Mucosa of descending colon (tissue), 3 donors: ENCODE measurements at places on chromosomes 2 and 18. TPM values are rescaled to one million over a fixed set of nuclear protein-coding genes. Genes with fewer than 3 reads are reported as not detected.

Gene GRB14
- total RNA-seq = 1.5 TPM

Gene E2F6
- total RNA-seq = 4.3 TPM

Gene CEBPZOS
- 34.2 TPM for total RNA-seq

Gene AQP4
- 0.10 TPM for total RNA-seq

Gene OTOF
- not detected for total RNA-seq

Gene ALPG
- 0.61 TPM for total RNA-seq

Gene RAB6C
- 0.35 TPM for total RNA-seq

Gene TBR1
- not detected for total RNA-seq

Gene UGT1A6
- 8.5 TPM for total RNA-seq

Gene PID1
- total RNA-seq = 49.3 TPM

Gene IL36RN
- not detected for total RNA-seq

Gene KIAA2012
- total RNA-seq = 0.14 TPM

Gene RESP18
- not detected for total RNA-seq

DNA sequence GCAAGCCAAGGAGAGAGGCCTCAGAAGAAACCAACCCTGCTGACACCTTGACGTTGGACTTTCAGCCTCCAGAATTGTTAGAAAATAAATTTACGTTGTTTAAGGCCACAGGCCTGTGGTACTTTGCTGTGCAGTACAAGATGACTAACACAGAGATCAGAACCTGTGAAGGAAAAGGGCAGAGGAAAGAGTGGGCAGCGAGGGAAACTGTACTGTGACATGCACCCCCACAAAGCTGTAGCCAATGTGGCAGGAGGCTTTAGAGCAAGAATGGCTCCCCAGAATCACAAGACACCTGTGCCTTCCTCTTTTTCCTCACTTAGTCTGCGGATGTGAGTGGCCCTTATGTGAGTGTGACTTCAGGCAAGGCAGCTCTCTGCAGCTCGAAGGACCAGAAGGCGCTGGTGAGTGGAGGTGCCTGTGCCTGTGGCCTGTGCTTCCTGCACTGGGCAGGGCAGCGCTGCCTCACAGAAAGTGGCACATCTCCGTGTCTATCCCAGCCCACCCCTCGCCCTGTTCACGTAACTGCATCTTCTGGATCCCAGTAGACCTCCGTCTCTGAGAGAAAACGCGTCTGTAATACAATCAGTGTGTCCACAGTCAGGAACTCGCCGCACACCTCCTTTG is 89.5 kb downstream of the MRPS9 start:
- DNase-seq = no peak

DNA sequence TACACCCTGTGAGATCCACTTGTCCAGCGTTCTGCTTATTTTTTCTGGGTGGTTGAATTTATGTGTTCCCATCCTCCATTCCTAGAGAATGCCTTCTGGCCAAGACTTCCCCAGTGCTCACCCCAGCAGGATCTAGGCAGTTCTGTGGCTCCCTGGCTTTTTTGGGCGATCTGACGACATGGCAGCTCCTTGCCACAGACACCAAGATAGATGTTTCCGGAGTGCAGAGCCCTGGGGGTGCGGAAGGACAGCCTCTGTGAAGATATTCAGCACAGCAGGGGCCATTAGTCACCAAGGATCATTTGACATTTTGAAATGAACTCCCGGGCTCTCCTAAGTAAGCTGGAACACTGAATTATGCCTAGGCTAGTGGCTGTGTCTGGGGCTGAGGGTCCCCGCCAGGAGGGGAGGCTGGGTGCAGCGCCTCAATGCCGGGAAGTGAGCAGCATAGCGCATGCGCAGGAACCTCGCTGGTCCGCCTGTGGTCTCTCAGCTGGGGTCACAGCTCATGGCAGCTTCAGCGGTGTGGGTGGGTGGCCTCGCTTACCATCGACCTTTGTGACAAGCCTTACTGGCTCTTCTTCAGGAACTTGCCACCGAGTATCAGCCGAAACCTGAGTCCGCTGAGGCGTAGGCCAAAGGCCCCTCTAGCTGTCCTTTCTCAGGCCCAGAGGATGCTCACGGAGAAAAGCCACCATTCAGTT is 60.3 kb downstream of the MEX3C start:
- no peak for DNase-seq

GRCh38 chr2:175450029-175450760 is 268.7 kb upstream of the ATP5MC3 start:
- DNase-seq = no peak

GRCh38 chr18:58310517-58310916 is 266.5 kb downstream of the NEDD4L start:
- peak; percentile 87 for DNase-seq

GRCh38 chr2:54103454-54104314 is 11.7 kb upstream of the ACYP2 start:
- DNase-seq = peak; percentile 48

DNA sequence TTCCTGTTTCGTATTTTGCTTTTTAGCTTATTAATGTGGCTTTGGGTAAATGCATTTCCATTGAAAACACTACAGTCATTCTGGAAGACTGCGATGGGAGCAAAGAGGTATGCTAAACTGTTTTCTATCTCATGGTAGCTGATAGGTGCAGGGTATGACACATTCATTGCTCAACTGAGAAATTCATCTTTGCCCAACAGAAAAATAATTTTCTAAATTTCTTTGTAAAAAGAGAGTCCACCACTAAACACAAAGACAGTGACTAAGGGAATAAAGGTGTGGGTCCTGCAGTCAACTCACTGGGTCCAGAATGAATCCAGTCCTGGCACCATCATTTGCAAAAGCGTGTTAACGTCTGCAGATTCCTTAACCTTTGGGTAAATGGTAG is 19.9 kb downstream of the ERMN start:
- no peak for DNase-seq

- no peak for DNase-seq
These were observed 80.2 kb upstream of the PHLPP1 start for GRCh38 chr18:62634979-62635630.

DNA sequence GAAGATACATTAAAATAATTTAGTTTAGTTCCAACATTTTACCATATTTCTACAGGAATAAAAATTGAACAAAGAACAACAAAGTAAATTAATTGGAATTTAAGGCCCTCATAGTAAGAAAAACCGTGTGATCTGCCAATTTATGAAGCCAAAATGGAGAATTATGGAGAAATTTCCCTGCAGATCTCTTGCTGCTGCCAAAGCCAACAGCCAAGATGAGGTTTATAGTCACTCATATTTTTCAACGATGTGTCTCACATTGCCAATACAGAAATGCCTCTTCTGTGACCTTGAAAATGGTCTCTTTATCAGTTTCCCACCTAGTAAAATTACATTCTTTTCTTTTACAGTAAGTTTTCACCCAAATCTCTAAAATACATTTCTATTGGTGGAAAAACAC is 317.2 kb upstream of the FIGN start:
- no peak for DNase-seq

DNA sequence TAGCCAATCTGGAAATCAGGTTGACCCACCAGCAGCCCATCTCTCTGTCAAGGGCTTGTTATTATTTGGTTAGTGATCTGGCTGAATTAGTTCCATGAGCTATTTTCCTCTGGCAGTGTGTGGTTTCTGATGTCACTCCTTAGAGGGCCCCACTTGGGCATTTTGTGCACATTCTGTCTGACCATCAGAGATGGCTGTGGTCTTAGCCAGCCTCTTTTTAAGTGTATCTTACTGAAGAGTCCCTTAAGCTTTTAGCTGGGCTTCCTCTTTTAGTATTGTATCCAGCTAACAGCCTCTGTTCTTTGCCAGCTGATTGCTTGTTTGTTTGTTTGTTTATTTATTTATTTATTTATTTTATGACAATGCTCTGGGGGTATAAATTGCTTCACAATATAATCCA is 951.1 kb upstream of the CNTNAP5 start:
- DNase-seq = no peak

DNA sequence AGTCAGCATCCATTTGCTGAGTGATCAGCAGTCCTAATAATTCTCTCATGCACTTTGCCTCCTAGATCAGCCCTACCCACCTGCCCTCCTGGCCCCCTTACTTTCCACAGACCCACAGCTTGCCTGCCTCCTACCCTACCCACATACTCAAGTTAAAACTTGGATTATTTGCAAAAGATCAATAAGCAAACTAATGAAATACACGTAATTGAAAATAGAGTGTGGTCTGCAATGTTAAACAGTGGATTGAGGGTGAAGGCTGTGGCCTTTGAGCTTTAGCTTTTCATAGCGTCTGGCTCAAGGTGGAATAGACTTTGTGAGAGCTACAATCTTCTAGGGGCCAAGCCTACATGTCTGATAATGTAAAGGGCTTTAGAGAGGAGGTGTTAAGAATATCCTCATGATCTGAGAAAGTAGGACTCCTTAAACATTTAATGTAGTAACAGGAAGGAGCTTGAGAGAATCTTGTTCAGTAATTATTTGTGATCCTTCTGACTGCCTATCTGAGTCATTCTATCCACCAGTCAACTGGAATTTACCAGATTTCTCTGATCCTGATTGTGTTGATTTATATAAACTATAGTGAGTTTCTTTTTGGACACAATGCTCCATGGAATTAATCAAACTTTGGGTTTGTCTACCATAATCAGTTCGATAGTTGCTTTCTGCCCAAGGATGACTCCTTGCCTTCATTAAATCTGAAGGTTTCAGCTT is 310.0 kb downstream of the HRH4 start:
- DNase-seq = no peak

DNA sequence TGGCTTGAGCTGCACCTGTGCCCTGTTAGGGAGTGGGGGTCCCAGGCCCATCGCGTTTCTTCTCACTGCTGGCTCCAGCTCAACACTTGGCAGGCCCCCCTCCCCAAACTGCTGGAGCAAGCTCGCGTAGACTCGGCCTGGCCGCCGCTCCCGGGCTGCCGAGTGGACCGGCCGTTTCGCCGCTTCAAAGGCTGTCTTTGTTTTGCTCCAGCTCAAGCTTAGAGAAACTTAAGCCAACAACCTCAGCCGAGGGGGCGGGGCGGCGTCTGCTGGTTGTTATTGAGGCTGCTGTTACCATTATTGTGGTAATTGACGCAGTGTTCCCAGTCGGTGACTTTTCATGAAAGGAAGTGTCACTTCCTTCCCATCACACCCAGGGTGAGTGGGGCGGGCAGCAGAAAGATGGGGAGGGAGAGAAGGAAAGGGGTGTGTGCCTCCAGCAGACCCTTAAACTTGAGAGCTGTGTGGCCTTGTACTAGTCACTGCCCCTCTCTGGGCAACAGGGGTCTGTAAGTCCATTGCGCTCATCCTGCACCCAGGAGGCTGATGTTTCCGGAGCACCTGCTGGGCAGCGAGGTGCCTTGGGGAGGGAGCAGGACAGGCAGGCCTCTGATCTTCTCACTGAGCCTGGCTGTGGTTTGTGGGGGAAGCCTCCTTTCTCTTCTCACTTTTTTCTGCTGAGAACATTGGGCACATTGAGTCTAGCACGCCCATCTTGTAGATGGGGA is 2.1 kb downstream of the ARID5A start:
- DNase-seq = peak; percentile 89

DNA sequence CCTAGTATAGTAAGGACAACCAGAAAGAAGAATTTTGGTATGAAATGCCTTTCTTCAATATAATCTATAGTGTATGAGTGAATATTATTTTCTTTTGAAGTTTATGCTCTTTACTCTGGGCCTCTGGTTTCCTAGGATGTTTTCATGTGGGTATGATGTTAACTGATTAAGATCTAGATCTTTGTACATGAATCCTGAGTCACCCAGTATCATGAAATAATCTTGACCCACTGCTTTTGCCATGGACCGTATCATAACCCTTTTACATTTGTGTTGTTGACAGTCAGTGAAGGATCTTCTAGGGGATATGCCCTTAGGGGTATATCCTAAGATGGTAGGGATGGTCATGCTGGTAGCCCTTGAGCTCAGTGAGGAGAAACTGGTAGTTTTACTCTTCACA is 100.3 kb downstream of the RAB3GAP1 start:
- DNase-seq = no peak

DNA sequence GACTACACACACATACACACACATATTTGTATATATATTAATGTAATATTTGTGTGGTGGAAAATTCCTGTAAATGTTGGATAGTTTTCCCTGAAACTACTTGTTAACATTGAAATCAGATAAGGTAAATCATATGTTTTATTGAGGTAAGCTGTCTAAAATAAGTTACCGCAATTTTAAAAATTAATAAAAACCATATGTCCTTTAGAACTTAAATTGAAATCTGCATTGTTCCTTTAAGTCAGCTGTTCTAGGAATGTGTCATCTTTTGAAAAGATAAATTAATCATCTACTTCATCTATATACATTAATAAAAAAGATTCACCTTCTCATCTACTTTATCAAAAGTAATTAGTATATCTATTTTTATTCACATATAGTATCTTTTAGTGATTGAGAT is 102.0 kb downstream of the CSRNP3 start:
- DNase-seq = no peak

DNA sequence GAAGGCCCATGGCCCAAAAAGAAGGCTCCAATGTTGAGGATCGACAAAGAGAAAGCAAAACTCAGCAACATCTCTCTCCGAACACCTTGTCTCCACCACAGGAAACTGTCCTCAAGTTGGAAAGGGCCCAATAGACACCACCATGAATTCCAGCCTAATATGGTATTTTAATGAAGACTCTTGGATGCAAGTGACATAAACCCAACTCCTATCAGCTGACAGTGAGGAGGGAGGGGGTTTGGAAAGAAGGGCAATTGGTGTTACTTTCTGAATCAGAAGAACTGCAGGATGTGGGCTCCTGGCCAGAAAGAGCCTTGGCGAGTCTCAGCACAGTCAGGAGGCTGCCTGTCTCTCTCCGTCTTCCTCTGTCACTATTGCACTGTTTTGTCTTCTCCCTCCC is 40.3 kb upstream of the SIGLEC15 start:
- no peak for DNase-seq

DNA sequence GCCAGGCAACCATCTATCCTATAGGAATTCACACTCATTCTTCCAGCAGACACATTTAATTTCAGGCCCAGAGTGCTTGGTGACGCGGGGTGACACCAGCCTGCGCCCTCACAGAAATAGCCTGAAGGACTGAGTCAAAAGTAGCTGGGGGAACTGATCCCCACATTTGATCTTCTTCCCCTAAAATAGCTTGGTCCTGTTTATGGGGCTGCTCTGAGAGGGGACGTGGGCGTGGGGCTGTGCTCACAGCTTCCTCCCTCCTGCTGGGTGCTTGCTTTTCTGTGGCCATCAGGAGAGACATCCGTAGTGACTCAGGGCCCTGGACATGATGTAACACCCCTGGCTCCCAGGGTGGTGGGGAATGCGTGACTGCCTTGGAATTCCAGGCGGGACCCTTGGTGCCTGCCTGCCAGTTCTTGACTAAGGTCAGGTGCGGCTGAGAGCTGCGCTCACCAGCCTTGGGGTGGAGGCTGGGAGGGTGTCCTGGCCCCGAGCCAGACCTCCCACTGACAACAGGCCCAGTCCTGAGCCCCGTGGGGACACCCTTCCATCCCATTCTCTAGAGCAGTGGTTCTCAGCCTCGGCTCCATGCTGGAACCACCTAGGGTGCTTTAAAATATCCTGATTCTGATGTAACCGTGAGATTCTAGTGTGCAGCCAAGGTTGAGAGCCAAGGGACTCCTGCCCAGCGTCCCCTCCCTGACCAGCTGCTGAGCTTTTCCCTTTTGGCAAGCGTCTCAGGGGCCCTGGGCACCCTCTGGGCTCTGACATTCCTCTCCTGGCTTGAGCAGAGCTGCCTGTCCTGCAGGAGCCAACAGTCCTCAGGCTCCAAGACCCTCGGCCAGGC is 47.4 kb upstream of the SMAD7 start:
- DNase-seq = no peak

- DNase-seq = no peak
These were observed 1.3 kb upstream of the USP34 start for GRCh38 chr2:61471905-61472805.
